ENCODE measurements at places on chromosomes 5 and 9.

GRCh38 chr5:14728459-14728938 lies 64.0 kb downstream of the OTULIN start:
- no peak for DNase-seq

- DNase-seq = no peak
Measured at GRCh38 chr5:52789378-52789777, 1.7 kb downstream of the ITGA1 start.

DNA sequence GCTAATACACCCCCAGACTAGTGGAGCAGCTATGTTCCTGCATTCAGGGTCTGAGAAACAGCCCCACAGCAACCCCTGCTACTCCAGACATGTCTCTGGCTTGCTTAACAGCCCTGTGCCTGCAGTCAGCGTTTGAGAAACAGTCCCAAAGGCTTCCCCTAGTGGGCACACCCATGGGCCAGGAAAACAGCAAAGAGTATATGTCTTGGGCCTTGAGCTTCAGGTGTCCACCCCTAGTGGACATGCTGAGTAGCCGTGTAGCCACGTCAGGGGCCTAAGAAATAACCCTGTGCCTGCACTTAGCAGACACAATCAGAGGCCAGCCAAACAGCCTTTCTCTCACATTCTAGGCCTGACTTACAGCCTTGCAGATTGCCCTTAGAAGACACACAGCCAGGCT lies 698.6 kb downstream of the PTPRD start:
- DNase-seq = no peak

- no peak for DNase-seq
Measured at GRCh38 chr9:110446171-110446570, 108.5 kb upstream of the TXNDC8 start.

DNA sequence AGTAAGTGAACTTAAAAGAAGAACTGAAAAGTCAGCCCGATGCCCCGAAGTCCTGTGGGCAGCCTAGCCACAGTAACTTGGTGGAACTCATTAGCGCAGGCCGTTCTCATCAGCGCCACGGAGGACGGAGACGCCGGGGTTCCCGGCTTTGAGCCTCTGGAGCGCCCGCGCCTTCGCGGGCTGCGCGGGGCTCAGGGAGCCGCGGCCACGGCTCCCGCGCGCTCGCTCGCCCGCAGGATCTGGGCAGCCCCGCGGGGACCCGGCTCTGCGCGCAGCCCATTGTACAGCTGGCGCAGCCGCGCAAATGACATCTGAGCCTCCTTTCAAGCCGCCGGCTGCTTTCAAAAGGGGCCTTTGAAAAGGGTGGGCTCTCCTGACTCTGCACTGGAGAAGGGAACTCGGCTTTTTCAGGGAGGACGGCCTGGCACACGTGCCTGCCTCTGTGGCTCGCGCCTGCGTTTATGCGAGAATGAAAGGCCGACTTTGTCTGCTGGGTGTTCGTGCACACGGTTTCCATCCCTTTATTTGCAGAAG lies 40.7 kb downstream of the TLR4 start:
- DNase-seq = no peak

DNA sequence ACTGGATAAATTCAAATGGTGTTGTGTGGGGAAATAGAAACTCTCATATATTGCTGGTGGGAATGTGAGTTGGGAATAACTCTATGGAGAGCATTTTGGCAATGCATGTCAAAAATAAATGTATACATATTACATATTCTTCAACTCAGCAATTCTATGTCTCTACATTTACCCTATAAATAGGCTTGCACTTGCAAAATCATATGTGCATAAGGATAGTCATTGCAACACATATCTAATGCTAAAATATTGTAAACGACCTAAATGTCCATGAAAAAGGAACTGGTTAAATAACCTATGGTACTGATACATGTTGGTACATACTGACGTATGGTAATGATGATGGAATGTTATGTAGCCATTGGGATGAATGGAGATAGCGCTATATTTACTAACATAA lies 94.5 kb upstream of the CHD1 start:
- no peak for DNase-seq

DNA sequence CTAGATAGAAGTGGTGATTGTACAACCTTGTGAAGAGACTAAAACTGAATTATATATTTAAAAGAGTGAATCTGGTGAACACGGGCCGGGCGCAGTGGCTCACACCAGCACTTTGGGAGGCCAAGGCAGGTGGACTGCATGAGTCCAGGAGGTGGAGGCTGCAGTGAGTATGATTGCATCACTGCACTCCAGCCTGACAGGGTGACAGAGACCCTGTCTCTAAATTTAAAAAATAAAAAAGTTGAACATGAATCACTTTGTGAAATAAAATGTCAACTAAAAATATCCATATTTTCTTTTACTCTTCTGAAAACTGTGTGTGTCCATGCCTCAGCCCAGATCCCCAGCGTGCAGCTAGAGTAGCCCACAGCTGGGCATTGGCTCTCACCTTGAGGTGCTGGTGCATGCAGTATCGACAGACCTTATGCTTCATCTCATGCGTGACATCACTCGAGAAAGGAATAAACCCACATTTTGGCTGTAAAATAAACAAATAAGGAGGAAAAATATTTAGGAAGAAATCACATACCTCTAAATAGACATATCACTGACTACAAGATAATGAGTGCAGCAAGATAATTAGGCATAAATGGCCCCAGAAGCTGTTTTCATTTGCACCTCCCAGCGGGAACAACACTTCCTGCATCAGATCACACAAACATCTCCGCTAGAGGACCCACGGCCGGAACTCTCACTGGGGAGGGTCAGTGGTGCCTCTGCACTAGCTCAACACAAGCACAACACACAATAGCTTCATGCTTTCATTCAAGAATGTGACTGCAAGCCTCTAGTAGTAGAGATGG lies 22.1 kb downstream of the IPPK start:
- DNase-seq = no peak

GRCh38 chr9:108913391-108913790 lies 20.5 kb downstream of the ELP1 start:
- no peak for DNase-seq

DNA sequence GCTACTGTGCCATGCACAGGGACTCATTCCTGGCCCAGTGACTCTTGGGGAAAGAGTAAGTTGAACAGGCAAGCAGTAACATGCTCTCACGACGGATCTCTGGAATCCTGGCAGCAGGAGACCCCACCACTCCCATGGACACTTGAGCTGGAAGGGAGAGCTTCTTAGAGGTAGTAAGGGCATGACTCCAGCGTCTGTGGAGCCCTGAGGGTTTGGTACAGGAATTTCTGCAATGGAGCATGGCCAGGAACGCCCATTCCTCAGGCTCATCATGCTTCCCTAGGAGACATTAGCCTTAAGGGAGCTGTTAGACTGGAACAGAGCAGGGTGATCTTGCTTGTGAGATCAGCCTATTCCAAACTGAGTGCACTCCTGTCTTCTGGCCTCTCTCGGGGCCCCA lies 212.9 kb downstream of the MAT2B start:
- DNase-seq = no peak

DNA sequence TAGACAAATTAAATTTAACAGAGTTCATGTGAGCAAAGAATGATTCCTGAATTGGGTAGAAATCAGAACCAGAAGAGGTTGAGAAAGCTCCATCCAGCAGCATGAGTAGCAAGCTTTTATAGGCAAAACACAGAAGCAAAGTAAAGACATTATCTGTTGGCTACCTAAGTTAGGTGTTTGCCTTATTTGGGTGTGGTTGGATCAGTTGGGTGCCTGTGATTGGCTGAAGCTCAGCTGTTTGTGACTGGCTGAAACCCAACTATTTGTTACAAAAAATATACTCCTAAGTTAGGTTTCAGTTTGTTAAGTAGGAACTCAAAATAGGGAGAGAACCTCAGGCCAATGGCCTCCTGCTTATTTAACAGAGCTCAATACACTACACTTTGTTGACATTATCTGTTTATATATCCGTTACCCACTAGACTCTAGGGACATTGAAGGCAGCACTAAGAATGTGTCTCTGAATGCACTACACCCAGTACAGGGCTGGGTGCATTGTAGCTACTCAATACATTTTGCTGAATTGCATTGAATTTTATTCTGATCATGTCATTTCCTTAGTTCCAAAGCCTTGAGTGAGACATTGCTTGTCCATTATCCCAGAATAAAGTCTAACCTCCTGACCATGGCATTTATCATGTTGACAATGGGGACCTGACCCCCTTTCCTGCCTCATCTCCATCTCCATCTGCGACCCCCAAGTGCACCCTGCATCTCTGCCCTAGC lies 98.7 kb downstream of the CCDC192 start:
- no peak for DNase-seq

DNA sequence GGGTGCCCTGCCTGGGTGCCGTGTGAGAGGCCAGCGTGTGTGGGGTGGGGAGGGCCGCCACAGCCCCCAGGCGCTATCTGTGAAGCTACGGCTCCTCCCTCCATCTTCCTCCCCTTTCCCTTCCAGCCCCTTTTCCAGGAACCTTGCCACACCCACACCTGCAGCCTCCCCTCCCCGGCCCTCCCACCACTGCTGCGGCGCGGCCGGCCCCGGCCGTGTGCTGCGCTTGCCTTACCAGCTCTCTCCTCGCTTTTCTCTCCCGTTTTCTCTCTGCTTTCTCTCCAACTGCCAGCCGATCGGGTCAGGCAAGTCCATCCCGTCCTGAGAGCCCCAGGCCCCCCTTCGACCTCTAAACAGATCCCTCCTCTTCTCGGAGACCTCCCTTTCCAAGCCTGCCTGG lies 21.4 kb downstream of the GOLGA2 start:
- no peak for DNase-seq

DNA sequence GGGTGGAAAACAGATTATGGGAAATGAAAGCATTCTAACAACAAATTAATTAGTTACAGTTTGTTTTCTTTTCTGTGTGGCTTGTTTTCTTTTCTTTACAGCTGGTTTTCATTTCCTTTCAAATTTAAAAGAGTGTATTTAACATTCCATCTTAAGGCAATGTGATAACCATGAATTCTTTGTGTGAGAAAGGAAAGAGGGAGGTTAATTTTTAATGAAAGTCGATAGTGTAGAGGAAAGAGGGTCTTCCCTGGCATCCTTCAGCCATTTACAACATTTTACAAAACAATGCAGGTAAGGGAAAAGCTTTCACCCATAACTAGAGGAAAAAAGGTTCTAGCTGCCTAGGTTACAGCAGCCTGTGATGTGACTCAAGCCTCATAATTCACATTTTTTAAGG lies 43.9 kb upstream of the IL33 start:
- no peak for DNase-seq

GRCh38 chr9:38073882-38074281 lies 4.9 kb upstream of the SHB start:
- no peak for DNase-seq

GRCh38 chr9:75930730-75931321 lies 40.4 kb downstream of the PCSK5 start:
- no peak for DNase-seq

DNA sequence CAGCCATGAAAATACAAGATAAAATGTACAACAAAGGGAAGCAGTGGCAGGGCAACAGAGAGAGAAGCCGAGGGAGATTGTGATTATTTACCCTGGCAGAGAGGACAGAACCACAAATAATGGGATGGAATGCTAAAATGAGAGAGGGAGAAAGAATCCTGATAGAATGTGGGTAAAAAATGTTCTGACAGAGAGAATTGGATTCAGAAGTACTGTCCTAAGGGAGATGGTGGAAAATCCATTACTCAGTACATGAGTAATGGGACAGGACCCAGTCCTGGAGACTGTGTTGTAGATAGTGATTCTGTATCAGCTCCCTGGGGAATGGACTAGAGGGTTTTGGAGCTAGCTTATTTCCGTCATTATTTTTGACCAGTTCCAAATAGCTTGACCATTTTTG lies 831.5 kb downstream of the MAT2B start:
- DNase-seq = no peak

GRCh38 chr9:109381011-109381729 lies 60.3 kb upstream of the EPB41L4B start:
- DNase-seq = no peak

DNA sequence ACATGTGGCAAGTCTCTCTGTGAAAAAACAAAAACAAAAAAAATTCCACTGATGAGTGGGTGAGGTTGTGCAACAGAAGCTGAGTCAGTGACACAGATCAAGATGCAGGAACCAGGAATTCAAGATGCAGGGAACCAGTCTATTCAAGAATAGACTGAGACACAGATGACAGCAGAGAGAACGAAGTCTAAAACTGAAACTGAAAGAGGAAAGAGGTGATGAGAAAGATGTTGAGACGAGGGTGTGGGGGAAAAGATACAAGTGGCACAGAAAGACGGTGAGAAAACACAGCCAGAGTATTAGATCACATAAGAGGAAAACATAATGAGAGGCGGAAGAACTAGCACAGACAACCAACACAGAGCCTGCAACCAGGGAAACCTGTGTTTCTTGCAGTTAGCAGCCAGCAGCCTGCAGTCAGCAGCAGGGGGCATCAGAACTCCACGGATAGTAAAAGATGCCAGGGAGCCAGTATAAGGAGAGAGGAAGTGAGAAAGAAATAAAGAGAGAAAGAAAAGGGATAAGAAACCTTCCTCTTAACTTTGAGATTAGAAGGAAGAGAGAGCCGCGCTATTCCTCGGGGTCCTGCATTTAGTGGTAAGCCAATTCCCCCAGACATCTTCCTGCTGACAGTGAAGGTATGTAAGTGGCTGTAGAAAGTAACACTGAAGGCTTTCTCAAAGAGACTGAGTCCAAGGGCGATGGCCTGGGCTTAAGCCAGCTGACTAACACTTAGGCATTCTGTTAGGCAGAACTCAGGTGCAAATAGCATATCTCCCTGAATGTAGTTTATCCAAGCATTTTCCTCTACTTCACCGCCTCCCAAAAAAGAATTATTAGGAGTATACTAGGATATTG lies 79.0 kb downstream of the TLR4 start:
- peak; percentile 49 for DNase-seq

GRCh38 chr9:121566481-121567465 lies 67.1 kb upstream of the GGTA1 start:
- no peak for DNase-seq

- DNase-seq = no peak
Measured at GRCh38 chr9:114845373-114845772, 39.5 kb upstream of the TNFSF15 start.

- no peak for DNase-seq
Measured at GRCh38 chr5:71586052-71586940, 844 bp upstream of the MCCC2 start.

- no peak for DNase-seq
Measured at GRCh38 chr5:141382469-141383294, at the start of gene PCDHGA7. Gene PCDHGA7 (plus strand): TSS chr5:141382742. CDS start chr5:141382900, 158 bp downstream.

DNA sequence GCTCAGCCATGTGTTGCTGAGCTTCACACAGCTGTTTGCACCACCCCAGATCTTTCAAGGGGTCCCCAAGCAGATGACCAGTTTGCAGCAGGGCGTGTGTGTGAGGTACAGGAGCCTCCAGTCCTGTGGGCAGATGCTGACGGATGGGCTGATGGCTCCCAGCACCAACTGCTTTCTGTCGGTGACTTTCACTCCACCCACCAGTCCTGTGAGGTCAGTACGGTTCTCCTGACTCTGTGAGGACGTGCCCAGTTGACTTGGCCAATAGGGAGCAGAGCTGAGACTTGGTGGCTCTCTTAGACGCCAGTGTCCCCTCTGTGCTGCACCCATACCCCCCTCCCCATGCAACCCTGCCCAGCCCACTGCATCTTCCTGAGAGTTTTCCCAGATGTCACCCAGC lies 19.7 kb downstream of the COL5A1 start:
- no peak for DNase-seq

Measured in pancreas (tissue), 10 donors.